ENCODE measurements at places on chromosomes 2 and 18.
A peak's percentile ranks its signal among the peaks of the same experiment; 100 is the strongest.

GRCh38 chr2:5379811-5380210 lies 312.4 kb upstream of the SOX11 start:
- DNase-seq = no peak

- DNase-seq = no peak
These were observed 137.4 kb downstream of the ACOXL start for GRCh38 chr2:110869472-110870446.

DNA sequence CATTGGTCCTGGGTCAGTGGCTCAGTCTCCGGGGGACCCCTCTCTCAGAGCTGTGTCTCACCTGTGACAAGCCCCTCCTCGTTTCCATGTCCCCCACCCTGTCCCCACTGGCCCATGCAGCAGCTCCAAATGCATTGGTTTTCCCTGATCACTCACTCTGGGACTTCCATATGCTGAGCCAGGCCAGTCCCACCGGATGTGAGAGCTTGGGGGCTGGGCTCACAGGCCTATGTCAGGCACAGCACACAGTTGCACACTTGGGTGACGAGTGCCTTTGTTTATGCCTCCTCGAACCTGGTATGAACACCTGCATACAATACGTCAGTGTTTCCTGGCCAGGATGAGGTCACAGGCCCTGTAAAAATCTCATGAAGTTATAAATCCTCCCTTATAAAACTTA lies 232.5 kb downstream of the TFCP2L1 start:
- no peak for DNase-seq

- peak; percentile 57 for DNase-seq
These were observed 803 bp upstream of the FIGN start for GRCh38 chr2:163736433-163737189.

DNA sequence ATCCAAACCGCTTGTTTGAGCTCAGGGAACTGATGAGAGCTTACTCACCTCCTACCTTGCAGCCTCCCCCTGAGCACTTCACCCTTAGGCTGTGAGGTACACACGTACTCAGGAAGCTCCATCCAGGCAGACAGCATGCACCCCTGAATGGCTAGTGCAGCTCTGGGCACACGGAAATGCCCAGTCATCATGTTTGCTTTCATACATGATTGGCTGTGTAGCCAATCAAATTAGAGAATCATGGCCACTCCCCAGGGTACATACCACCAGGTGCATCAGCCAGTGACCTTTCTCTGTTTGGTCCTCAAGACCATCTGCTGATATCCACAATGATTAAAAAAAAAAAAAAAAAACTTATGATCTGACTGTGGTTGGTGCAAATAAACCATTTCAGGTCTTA lies 42.1 kb downstream of the RNF152 start:
- DNase-seq = no peak

DNA sequence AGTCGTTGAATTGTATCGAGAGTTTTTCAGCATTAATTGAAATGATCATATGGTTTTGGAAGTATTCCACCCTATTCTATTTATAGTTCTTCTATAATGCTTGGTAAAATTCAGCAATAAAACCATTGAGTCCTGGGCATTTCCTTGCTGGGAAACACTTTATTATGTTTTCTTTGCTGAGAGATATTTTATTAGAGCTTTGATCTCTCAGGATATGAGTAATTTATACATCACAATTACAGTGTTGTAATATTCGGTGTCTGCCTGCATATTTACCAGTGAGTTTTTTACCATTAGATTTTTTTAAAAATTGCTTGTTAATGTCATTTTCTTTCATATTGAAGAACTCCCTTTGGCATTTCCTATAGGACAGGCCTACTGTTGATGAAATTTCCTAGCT lies 402.7 kb upstream of the FSIP2 start:
- DNase-seq = no peak

DNA sequence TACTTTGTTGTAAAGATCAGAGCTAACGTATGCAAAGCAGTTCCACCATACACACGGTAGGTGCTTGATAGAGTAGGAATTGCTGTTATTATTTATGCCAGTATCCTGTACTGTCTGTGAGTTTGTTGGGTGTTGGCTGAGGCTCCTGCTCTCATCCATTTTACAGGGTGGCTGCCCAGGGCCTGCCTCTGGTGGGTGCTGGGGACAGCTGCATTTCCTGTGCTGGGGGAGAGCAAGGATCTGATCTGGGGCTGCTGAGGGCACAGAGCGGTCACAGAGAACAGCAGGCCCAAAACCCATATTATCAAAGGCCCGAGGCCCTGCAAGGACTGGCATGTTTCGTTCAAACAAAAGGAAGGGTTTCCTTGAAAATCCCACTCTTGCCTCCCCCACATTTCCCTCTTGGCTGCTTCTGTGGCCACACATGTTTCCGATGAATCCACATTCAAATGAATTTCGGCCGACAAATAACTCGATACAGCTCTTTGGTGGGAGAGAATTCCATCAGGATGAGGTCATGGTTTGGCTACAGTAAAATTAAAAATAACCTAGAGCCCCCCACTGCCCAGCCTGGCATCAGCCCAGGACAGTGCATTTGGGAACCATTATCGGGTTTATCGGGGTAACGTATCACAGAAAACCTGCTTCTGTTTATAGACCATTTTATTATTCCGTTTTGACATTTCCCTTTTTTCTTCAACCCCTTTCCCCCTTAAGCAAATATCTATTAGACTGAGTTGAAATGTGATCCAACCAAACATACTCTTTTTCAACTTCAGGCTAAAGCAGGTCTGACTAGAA lies 143.4 kb downstream of the CYRIA start:
- no peak for DNase-seq

- DNase-seq = no peak
These were observed 409.9 kb upstream of the NRXN1 start for GRCh38 chr2:51441786-51442185.

- no peak for DNase-seq
These were observed 143.6 kb downstream of the ALPK2 start for GRCh38 chr18:58484989-58485981.

GRCh38 chr2:88059979-88060906 lies 4.7 kb upstream of the KRCC1 start:
- DNase-seq = peak; percentile 27

DNA sequence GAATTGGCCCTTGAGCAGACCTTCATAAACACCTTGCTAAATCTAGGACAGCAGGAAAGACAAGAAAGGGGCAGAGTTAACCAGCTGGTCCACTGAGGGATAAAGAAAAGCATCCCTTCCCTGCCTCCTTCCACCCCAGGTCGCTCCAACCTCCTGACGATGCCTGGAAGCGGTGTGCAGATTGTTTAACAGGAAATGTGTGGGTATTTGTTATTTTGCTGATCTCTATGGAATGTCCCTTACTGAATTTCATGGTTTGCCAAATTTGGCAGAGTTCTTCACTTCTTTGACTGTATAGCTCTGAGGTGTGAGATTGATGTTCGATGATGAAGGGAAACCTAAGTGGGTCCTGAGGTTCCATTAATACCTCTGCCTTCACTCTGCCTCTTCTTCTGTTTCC lies 72.9 kb downstream of the MAP3K20 start:
- DNase-seq = no peak

- DNase-seq = no peak
These were observed 124.4 kb downstream of the INHBB start for GRCh38 chr2:120470041-120470965.

Data from NCI-H2081 treated with DMSO at 0.1 percent for 48 hours (cell line).